ENCODE measurements at places on chromosomes 12 and 14.

DNA sequence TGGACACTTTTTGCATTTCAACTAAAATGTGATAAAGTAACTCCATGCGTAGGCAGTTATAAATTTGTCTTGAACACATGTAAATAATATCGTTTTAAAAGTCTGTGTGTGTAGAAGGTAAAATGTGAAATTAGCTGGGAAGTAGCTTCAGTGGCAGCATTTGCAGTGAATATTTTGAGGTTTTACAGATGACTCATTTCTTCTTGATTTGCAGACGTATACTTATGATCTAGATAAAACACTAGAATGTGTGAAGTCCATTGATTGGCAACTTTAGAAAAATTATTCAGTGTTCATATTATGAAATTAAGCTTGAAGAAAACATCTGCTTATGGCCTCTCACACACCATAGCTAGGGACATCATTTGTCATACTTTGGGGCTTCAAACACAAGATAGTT lies 788.6 kb upstream of the NOVA1 start:
- no peak for DNase-seq

DNA sequence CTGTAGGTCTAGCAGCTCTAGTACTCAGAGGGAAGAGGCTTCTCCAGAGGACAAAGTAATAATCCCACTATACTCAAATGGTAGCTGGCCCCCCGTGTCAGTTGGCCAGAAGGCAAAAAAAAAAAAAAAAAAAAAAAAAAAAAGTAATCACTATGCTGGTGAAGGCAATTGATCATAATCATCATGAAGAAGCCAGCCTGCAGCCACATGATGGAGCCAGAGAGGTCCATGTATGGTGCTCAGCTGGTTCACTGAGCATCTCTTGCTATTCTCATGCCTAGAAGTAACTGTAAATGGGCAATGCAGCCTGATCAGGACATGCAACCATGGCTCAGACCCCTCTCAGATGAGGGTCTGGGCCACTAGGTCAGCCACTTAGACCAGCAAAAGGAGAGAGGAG lies 378.8 kb downstream of the MED13L start:
- no peak for DNase-seq

DNA sequence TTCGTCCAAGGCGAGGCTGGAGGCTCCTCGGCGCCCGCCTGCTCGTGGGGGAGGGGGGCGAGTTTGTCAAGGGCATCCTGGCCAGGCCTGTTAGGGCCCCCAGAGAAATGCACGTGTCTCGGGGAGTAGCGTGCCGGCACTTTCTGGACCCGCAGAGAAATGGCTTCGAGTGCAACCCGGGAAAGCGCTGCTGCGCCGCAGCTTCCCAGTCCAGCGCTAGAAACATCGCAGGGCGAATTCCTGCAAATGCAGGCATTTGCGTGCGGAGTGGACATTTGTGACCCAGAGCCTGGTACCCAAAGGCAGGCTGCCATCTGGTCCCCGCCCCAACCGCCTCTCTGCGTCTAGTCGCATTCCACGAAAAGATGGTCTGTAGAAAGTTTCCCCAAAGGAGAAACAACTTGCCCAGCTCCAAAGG lies 756 bp downstream of the LGR5 start:
- DNase-seq = no peak

DNA sequence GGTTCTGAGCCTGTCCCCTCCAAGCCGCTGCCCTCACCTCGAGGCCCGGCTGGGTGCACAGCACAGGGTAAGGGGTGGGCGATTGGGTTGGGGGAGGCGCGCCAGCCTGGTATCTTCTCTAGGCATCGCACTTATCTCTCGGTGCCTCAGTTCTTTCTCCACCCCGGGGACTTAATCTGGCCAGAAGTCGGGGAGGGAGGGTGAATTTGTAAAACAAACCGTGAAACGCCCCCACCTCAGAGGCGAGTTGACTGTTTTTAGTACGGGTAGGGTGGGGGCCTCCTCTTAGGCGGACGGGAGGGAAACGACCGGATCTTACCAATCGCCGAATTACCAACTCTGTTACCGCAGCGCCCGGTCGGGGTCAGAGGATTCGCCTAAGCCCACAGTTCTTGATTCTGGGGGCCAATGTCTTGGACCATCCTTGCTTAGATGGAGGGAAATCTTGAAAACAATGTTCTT lies 1.4 kb upstream of the TBX3 start:
- DNase-seq = no peak

GRCh38 chr12:46629331-46630229 lies 196.2 kb downstream of the SLC38A4 start:
- no peak for DNase-seq

GRCh38 chr12:83378186-83378727 lies 691.6 kb downstream of the TMTC2 start:
- no peak for DNase-seq

- no peak for DNase-seq
Observed at GRCh38 chr12:5783289-5783920, 161.7 kb downstream of the ANO2 start.

DNA sequence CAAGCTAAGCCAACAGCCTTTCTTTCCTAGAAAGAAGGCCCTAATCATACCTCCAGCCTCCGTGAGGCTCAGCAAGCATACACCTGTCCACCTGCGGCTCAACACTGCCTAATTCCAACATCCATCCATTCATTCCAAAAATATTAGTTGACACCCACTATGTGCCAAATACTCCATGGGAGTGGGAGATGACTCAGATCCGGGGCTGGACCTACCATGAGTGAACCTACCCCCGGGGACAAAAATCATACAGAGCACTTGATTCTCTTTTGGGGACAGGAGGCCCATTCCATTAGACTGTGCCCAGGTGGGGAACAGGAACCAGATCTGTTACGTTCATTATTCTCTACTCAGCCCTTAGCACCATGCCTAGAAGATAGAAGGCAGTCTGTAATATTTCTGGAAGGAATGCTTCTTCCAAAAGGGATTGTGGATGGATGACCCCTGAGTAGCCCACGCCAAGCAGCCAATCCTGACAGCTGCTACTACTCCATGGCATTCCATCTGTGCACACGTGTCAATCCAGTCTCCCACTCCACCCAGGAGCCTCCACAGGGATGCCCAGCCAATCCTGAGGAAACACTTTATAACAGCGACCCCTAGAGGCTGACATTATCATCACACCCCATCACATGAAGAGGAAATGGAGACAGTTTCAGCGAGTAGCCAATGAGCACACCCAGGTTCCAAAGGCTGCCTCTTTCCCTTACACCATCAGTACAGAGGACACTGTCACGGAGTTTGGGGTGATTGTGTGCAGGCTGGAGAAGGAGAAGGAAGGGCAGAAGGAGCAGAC lies 170.7 kb downstream of the ESRRB start:
- DNase-seq = no peak

DNA sequence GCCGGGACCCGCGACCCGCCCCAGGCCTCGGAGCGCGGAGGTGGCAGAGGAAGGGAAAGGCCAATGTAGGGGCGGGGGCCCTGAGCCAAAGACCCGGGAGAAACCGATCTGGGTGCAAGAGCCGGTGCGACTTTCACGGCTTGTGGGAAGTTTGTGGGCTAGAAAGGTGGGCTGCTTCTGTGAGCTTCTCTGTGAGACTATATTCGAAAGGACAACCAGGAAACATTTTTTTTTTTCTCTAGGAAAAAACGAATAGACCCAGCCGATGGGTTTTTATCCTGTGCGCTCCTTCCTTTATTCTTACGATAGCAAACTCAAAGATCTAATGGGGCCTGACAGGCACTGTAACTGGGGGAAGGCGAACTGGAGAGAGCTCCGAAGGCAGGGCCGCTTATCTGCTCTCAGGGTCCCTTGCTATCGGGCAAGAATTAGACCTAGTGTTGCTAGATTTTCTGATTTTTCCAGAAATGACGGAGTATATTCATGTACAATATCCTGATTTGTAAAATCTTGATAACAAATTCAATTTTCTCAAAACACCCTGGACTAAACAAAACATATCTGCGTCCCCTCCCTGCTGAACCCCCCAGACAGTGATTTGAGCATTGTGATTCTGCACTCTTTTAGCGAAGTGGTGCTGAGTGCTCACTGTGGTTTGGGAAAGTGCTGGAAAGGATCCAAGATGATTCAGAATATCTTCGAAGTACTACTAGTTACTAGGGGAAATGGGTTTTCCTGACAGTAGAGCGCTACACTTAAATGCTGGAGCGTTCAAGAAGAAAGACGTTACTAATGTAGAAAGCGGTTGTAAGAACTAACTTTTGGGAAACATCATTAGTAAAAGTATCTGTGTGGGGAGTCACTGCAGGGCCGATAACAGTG lies 563 bp upstream of the STXBP6 start:
- DNase-seq = no peak

DNA sequence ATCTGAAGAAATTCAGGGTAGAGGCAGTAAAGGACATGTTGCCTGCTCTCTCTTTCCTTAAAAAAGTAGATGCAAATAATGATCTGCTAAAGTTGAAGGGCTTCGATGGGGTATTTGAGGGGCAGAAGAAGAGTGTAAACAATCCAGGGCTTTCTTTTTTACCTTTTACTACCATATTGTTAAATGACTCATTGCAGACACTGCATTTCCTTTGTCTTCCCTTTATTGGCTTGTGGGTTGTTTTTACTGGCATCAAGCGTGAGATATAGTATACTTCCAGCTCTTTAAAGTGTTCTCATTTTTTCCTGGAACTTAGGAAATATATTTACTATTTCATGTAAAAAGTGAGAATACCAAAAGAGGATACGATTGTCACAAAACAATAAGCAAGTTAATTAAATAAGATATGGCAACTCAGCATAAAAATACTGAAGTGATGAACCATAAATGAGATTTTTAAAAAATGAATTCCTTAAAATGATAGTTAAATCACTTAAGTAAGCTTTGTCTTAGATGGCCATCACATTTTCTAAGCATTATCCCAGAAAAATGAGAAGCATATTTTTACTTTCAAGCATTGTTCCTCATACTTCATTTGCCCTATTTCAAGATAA lies 72.3 kb upstream of the KRAS start:
- no peak for DNase-seq

- DNase-seq = no peak
Observed at GRCh38 chr14:69901113-69901951, 22.1 kb downstream of the SMOC1 start.

- no peak for DNase-seq
Observed at GRCh38 chr12:79725987-79726386, 35.2 kb upstream of the PAWR start.

GRCh38 chr14:74765721-74766120 lies 2.6 kb downstream of the YLPM1 start:
- DNase-seq = no peak

- no peak for DNase-seq
Observed at GRCh38 chr14:24082411-24083080, 11.2 kb downstream of the CPNE6 start.

DNA sequence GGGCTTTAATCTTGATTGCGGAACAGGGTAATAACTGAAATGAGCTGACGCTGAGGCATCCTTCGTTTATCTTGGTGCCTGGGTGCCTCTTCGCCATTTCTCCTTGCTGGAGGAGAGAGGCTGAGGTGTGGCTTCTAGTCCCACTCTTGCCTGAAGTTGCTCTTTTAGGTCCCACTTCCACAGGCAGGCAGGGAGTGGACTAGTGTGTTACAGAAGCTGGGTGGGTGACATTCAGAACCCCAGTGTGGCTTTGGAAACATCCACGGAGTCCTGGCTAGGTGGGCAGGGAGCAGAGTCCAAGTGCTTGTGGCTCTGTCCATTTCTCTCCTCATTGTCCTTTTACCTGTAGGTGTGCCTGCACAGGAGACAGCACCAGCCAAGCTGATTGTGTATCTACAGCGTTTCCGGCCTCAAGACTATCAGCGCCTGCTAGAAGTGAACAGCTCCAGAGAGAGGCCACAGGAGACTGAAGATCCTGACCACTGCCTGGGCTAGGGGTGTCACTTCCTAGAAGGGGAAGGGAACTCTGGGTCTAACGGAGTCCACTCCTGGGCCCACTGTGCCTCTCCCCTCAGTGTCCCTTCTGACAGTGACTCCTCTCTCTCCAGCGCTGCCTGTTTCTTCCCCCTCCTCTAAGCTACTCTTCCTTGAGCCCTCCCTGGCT lies 2.4 kb downstream of the THTPA start:
- DNase-seq = no peak

DNA sequence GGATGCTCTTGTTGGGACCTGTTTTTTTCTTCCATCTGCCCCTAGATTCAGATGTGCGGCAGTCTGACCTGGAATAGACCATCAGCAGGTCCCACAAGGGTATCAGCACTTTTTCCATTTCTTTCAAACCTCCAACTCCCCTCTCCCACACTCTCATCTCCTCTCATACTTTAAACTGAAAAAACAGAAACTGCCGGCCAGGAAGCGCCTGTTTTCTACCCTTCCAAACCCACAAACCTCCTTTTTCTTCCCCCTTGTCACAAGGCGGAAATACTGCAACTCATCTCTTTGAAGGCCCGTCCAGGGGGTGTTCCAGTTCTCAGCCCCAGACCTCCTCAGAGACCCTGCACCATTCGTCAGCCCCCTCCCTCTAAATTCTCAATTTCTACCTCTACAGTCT lies 62.5 kb upstream of the FKBP4 start:
- DNase-seq = no peak

GRCh38 chr14:53213761-53214160 lies 60.6 kb upstream of the DDHD1 start:
- DNase-seq = no peak

- DNase-seq = no peak
Observed at GRCh38 chr12:65853489-65854157, 29.3 kb downstream of the HMGA2 start.

- no peak for DNase-seq
Observed at GRCh38 chr12:41460906-41461305, 272.8 kb downstream of the PDZRN4 start.

GRCh38 chr14:63710497-63710896 lies 17.4 kb downstream of the SGPP1 start:
- no peak for DNase-seq

DNA sequence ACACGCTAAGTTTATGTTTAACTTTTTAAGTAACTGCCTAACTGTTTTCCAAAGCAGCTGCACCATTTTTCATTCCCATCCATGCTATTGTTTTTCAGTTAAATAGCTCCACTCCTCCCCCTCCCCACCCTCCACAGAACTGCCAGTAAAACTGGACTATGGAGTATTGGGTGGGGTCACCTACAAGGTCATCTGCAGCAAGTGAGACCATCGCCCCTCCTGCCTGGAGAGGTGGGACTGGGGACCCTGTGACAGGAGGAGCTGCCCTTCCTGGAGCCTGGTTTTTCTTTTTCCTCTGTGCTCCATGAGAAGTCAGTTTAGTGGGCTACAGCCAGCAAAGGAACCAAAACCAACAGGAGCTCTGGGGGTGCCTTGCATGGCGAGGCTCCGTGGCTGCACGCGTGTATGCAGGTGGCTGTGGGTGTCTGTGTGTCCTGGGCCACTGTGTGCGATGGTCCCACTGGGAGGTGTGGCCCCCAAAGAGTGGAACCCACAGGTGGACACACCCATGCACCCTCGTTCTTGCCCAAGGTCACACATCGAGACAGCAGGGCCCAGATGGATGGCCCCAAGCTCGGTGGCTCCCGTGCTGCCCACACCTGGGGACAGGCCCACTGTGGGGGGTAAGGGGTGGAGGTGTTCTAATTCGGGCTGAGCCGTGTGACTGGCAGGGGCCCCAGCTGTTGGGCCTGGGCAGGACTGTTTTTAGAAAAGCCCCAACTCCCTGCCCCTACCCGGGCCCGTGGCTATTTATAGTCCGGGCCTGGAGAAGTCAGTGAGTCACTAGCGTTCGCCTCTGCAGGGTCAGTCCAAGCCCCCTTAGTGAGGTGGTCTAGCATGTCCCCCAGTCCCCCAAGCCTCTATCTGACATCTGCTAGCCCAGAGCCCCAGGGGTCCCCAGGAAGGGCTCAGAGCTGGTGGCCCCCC lies 2.3 kb upstream of the ADSS1 start:
- no peak for DNase-seq

- no peak for DNase-seq
Observed at GRCh38 chr14:73100334-73100733, 36.0 kb upstream of the PSEN1 start.
